ENCODE measurements at places on chromosomes 7 and 10.
A peak's percentile ranks its signal among the peaks of the same experiment; 100 is the strongest.

DNA sequence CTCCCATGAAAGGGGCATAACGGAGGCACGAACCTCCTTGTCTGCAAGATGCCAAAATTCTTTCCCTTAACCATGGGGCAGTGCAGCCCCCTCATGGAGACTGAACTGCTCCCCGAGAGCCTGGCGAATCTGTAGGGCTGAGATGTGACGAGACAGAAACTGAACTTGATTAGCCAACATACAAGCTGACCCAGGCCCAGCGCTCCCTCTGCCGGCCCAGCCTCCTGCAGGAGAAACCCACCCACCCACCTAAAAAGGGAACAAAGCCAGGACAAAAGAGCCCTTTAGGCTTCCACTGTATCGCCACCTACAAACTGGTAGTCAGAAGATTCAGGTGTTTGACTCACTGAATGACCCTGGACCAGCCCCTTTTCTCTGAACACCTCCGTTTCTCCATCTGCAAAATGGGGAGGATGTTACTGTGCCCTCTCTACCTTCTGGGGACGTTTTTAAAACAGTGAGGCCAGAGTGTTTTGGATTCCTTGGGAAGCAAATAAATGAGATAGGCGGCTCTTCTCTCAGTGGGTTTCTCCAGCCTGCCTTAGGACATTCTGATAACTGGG is 58.4 kb downstream of the C10orf105 start:
- DNase-seq, result no peak

GRCh38 chr7:83684928-83685327 is 36.0 kb upstream of the SEMA3E start:
- no peak for DNase-seq

DNA sequence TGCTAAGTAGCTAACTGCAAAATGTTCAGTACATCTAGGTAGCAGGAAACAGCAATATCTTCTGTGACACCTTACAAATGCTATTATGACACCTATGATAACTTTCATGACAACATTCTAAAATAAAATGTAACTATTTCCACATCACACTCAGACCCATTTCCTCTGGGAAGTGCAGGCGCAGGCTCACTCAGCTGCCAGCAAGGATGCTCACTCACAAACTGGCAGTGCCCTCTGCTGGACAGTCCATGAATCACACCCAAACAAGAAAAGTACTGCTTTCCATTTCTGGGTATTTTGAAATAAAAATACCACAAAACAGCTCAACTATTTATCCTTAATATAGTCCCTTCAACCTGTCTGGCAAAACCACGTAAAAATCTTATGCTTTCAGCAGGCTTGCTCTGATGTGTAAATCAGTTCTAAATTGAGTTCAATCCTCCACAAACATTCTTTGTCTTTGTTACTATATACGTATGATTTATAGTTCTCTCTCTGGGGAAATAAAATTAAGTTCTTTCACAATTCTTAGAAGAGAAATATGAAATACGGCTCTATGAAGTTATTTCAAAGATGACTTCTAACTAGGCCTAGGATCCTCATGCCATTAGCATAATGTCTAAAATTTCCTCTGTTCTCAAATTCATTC is 176.6 kb downstream of the PARD3 start:
- peak; percentile 45 for DNase-seq

- DNase-seq, result peak; percentile 36
Observed at GRCh38 chr7:130063036-130063435, 7.3 kb upstream of the KLHDC10 start.

DNA sequence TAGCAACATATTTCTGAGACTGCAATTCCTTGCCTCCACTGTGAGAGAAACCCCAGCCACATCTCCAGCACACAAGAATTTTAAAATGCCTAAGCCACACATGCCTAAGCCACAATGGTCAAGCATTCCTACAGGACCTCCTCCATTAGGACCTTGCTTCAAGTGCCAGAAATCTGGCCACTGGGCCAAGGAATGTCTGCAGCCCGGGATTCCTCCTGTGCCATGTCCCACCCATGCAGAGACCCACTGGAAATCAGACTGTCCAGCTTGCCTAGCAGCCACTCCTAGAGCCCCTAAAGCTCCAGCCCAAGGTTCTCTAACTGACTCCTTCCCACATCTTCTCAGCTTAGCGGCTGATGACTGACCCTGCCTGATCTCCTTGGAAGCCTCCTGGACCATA is 117.5 kb downstream of the AHR start:
- no peak for DNase-seq

- DNase-seq, result no peak
Observed at GRCh38 chr7:70695795-70696083, 436.2 kb upstream of the GALNT17 start.

DNA sequence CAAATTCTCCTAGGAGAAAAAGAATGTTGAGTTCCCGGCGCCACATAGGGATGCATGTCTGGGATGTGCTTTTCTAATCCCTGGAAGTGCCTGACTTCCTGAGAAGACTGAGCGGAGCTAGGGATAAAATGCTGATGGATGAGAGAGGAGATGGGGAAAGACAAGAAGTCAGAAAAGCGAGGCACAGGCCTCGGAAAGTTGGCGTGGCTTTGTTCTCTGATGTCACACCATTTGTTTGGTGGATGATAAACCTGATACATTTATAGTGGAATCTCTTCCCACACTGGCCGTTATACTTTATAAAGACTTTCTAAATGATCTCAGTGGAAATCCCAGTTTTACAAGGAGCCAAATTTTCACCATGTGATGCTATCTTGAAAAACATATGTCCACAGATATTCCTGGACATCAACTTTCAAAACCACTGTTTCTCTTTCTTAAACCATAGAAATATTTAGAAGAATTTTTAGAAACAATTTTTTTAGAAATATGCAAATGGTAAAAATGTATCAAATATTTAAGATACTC is 188.8 kb upstream of the SVIL start:
- DNase-seq, result no peak

- no peak for DNase-seq
Observed at GRCh38 chr7:137976696-137977095, 25.2 kb downstream of the CREB3L2 start.

- no peak for DNase-seq
Observed at GRCh38 chr10:21894648-21895342, 108.7 kb downstream of the DNAJC1 start.

DNA sequence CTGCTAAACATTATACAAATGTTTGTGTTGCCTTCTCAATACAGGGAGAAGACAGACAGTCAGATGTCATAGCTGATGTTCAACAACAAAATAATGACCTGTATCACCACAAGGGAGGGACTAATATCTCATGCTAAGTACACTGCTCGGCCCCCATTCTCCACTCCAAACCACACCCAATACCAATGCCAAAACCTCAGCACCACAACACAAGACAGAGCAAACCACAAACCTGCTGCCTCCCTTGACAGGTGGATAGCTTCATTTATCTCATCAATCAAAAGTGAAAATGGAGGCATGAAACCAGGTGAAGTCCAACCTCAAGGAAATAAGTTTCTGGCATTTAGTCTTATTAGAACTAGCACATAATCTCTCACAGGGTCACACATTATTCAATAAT is 109.5 kb downstream of the PARD3 start:
- DNase-seq, result no peak

DNA sequence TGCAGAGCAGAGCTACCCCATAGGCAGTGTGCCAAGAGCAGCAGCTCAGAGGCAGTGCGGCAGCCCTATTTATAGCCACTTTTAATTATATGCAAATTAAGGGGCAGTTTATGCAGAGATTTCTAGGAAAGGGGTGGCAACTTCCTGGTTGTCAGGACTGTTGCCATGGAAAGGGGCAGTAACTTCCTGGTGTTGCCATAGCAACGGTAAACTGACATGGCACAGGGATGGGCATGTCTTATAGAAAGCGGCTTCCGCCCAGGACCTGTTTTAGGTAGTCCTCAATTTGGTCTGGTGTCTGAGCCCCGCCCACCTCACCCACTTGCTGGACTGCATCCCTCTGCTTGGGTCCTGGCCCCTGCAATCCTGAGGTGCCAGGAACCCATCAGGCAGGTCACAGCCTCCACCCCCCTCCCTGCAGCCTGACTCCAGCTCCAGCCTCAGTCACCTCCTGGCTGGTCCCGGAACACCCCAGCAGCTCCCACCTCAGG is 115.8 kb downstream of the TMEM130 start:
- no peak for DNase-seq

GRCh38 chr10:103510046-103510685 is 16.7 kb downstream of the NEURL1 start:
- DNase-seq, result no peak

DNA sequence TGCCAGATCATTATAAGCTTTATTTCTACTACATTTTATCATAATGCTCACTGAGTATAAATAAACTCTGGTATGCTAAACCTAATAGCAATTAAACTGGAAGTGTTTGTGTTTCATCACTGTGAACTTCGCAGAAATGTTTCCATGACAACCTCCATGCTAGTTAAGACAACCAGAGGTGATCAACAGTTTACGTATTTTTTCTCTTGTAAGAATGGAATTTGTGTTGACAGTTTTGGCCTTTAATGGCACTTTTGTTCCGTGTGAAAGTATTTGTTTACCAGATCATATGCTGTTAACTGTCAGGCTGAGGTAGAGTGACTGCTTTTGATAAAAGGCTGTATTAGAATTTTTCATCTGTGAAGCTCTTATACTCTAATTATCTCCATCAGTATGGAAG is 212.1 kb upstream of the PPP1R3A start:
- no peak for DNase-seq

- DNase-seq, result no peak
Observed at GRCh38 chr7:133545618-133546017, 292.7 kb downstream of the EXOC4 start.

DNA sequence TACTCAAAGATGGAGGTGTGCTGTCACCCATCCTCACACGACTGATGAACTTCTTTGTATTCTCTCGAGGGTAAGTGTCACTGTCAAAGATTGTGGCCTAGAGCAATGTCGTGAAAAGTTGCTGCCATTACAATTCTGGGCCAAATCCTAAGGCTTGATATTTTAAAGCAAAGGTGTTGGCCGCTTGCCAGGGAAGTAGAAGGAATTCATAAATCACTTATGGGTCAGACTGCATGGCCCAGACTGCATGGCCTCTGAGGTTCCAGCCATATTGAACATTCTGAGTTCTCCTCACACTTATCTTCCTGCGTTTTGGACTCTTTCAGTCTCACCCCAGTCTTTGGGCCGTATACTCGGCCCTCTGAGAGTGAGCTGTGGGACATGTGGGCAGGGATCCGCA is 8.6 kb downstream of the MEST start:
- DNase-seq, result no peak

- DNase-seq, result no peak
Observed at GRCh38 chr7:113013761-113014449, 72.7 kb downstream of the GPR85 start.

DNA sequence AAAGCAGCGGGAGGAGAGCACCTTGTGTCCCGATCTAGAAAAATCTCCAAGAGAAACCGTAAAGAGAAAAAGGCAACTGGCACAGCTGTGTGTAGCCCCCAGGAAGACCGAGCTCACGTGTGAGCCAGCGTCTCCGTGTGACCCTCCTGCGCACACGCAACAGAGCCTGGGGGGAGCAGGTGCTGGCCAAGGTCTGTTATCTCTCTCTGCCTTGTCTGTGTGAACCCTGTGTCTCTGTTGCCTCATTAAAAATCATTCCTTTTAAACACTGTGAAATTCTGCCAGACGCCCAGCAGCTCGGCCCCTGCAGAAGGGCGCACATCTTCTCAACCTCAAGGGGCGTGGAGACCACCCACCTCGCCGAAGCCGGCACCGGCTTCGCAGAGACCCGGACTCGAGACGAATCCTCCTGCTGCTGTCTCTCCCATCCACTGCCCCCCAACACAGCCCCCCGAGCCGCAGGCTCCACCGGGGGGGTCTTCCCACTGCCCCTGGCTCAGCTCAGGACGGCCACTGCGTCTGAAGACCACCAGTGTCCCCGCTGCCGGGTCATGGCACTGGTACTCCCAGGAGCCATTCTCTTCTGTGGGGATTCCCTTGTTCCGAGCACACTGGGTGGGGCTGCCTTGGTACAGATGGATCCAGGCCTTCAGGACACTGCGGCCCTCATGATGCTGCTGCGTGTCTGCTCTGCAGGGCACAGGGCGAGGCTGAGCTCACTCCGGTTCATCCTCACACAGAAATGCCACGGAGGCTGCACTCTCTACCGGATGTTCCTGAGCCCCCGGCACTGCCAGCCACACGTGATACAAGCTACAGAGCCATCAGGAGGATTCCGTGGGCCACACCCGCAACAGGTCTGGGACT is 94.3 kb upstream of the DNAAF5 start:
- DNase-seq, result no peak

- no peak for DNase-seq
Observed at GRCh38 chr7:51046482-51046881, 263.8 kb upstream of the GRB10 start.

All from stimulated activated CD4-positive, alpha-beta T cell treated with anti-CD3 and anti-CD28 coated beads, TNF-alpha, amount 100 ng/mL, for 1 hour (primary cell).